ENCODE measurements at places on chromosomes 13 and 19.

DNA sequence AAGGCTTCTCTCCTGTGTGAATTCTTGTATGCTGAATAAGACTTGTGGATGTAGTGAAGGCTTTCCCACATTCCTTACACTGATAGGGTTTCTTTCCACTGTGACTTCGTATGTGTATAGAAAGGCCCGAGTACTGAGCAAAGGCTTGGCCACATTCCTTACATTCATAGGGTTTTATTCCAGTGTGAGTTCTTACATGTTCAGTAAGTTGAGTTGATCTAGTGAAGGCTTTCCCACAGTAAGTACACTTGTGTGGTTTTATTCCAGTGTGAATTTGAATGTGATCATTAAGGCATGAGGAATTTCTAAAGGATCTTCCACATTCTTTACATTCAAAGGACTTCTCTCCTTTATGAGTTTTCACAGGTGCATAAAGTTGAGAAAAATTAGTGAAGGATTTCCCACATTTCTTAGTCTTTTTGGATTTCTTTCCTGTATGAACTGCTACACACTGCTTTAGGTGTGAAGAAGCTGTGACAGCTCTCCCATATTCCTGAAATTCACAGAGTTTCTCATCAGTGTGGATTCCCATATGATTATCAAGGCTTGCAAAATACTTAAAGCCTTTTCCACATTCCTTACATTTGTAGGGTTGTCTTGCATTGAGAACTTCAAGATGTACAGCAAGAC is 10.4 kb downstream of the ZNF561 start:
- no peak for DNase-seq

GRCh38 chr13:31891472-31891871 is 140.1 kb upstream of the FRY start:
- DNase-seq, result no peak

DNA sequence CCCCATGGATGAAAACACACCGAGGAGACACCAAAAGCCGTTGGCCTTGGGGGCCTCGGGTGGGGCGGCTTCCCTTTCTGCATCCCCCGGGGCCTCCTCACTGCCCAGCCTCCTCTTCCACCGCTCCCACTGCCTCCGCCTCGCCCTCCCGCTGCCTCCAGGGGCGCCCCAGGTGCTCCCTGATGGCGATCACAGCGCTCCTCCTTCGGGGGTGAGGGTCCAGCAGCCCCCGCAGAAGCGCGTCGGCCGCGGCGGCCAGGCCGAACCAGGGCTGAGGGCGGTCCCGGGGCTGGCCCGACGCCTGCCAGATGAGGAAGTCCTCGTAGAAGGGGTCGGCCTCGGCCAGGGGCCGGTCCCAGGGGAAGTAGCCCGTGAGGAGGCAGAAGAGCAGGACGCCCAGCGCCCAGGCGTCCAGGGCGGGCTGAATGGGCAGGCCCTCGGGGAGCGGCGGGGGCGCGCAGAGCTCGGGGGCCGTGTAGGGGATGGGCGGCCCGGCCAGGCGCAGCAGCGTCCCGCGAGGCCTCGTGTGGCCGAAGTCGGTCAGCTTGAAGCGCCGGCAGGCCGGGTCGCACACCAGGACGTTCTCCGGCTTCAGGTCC is 7.2 kb downstream of the SBK2 start:
- DNase-seq, result no peak

GRCh38 chr19:47221080-47221841 is 9.7 kb downstream of the BBC3 start:
- DNase-seq, result no peak

DNA sequence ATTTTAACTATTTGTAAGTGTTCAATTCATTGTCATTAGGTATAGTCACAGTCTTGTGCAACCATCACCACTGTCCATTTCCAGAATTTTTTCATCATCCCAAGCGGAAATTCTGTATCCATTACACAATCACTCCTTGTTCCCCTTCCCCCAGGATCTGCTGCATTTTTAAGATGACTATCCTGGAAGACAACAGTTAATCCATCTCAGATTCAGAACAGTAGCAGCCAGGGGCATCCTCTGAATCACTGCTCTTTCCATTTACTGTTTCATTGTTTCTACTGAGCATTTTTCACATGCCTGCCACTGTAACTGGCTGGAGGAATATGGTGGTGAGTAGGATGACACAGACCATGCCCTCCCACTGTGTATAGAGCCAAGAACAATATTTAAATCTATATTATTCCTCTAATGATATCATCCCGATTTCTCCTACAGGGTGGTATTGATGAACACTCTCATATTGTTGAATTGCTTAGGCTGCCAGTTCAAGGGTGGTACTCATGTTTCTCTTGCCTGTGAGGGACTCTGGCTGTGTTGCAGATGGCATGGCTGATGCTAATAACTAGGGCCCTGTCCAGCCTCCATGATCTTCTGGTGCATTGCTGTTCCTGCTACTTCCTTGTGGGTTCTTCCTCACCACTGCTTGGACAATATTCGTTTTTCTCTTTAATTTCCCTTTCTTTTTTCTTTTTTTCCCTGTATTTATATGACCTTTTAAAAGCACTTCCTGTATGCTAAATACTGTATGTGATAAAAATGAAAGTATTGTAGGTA is 59.0 kb downstream of the WDFY2 start:
- peak; percentile 98 for DNase-seq

DNA sequence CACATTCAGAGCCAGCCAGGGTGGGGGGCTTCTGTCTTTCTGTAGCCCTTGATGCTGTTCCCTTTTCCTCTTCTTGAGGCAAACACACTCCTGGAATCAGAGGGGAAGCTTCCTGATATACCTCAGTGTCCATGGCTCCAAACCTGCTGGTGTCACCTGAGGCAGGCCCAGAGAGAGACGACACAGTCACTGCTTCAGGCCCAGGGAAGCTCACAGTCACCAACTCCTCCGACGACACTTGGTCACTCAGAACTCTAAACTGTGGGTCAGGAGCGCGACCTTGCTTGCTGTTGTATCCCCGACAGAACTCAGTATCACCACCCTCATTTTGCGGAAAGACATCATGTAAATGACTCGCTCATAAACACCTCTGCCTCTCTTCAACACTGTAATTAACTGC is 1.1 kb downstream of the ATP13A1 start:
- no peak for DNase-seq

GRCh38 chr19:18310118-18310909 is 12.6 kb downstream of the LSM4 start:
- DNase-seq, result no peak

GRCh38 chr19:18961767-18962620 is 21.0 kb upstream of the HOMER3 start:
- no peak for DNase-seq

DNA sequence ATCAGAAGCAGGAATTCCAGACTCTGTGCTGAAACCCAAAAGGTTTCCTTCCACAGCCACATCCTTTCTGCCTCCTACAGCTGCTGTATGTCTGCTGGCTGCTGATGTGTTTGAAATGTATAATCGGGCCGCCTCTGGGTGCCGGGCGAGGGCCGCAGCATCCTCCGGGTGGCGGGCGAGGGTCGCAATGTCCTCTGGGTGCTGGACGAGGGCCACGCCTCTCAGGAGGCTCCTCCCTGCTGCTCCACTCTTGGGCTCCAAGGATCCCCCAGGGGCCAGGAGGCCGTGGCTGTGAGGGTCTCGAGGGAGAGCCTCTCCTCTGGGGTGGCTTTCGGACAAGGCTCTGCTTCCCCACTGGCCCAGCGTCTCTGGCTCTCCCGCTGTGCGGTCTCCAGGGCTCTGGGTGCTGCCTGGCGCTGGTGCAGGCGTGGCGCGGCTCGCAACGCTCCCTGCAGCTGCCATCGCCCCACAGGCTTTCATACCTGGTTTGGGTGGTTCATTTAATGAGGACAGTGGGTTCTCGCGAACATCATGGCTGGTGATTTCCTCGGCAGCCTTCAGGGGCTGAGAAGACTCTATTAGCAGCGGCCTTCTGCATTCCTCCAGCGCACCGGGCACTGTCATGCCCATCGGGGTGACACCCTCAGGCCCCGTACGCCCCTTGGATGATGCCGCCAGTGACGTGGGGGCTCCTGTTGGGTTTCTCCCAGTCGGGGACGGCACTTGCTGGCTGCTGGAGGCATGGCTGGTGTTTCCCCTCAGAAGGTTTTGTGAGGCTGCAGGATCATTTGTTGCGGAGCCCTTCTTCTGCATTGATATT is 41.8 kb upstream of the GRTP1 start:
- no peak for DNase-seq

GRCh38 chr13:104296286-104296685 is 1230.1 kb upstream of the SLC10A2 start:
- DNase-seq, result no peak

- DNase-seq, result no peak
These were observed 14.6 kb upstream of the SIN3B start for GRCh38 chr19:16814526-16815100.

DNA sequence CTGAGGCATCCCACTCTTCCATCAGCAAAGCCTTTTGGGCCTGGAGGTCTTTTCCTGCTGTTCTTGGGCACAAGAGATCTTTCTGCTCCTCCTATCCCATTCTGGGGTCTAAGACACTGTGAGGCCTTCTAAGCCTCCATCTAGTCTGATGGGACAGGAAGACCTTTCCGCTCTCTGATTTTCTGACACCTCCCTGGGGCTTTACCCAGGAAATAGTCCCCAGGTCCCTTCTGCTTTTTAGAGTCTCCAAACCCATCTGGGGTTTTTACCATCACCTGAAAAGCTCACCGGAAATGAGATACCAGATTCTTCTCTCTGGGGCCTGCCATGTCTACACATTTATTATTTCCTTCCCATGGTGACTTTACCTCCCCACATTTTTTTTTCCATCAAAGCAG is 21.1 kb downstream of the CLEC17A start:
- DNase-seq, result no peak

- no peak for DNase-seq
These were observed 11.9 kb upstream of the ZNF675 start for GRCh38 chr19:23698711-23699520.

DNA sequence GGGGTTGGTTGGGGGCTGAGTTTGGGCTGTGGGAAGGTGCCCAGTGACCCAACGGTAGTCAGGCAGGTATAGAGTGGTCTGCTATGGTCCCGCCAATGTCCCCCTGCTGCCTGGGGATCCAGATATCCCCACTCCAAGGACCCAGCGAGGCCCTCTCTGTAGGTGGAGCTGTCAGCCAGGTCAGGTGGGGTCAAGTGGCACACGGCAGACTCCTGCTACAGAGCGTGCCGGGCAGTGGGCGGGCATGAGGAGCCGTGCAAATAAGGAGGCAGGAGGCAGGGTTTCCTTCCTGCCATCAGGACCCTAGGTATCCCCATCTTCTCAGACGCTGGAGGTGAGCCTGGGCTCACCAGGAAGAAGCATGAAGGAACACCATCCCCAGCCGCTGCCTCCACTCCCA is 14.9 kb downstream of the EVI5L start:
- DNase-seq, result no peak

DNA sequence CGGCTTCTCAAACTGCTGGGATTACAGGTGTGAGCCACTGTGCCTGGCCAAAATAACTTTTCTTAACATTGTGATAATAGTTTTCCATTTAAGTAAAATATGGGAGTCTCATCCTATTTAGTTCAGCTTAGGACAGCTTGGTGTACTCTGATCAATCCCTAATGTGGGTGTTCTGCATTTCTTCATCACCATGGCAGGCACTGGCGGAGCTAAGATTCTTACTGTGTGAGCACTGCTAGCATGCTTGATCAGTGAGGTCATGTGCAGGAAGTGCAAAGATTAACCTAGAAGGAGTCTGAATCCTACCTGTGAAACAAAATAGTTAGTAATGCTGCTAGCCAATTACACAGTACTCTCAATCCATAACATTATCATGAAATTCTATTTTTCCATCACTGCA is 1684.2 kb upstream of the SLC10A2 start:
- no peak for DNase-seq

- DNase-seq, result peak; percentile 54
These were observed 4.5 kb downstream of the LACC1 start for GRCh38 chr13:43884222-43884621.

DNA sequence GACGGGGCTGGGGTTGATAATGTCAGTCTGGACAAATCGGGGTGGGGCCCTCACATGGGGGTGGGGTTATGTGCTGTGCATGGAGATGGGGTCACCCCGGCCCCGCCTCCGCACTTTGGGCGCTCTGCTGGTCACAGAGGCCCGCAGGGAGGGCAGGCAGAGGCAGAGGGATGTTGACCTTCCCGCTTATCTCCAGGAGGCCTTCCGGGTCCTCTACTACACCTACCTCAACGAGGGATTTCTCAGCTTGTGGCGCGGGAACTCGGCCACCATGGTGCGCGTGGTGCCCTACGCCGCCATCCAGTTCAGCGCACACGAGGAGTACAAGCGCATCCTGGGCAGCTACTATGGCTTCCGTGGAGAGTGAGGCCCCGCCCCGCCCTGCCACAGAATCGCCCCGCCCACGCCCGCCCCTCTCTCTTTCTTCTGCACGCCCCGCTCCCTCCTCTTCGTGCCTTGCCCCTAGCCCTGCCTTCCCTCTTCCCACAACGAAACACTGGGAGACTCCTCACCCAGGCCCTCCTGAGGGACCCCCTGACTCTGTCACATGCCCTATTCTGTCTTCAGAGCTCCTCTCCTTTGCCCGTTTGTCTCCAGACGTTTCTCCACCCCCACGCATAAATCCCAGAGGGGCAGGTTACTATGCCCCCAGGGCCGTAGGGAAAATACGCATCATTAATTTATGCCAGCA is 32.8 kb downstream of the TMEM161A start:
- peak; percentile 69 for DNase-seq

DNA sequence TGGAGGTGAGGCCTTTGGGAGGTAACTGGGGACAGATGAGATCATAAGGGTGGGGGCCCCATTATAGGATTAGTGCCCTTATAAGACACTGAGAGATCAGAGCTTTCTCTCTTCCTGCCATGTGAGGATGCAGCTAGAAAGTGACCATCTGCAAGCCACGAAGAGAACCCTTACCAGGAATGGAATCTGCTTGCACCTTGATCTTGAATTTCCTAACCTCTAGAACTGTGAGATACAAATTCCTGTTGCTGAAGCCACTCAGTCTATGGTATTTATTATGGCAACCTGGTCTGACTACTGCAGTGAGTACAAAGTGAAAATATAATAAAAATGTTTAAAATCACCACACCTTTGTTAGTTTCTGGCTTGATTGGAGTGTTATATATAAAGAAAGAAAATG is 388.0 kb downstream of the LMO7 start:
- DNase-seq, result no peak

DNA sequence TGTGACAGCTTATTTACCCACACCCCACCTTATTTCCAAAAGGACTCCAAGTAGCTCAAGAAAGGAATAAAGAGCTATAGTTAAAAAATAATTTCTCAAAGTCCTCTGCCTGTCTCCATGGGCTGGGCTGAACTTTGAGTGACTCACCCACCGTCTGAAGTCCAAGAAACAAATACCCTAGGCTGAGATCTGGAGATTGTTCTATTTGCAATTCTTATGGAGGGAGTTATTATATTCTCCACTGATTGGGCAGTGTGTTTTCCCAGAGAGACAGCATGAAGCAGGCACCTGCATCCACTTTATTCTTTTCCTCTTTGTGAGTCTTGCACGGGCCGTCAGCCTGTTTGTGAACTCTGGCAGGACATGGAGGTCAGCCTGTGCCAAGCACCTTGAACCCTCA is 63.2 kb downstream of the SHISA2 start:
- DNase-seq, result peak; percentile 9

- DNase-seq, result no peak
These were observed 969 bp upstream of the CEACAM5 start for GRCh38 chr19:41707502-41707812.

- no peak for DNase-seq
These were observed 113.4 kb upstream of the UQCRFS1 start for GRCh38 chr19:29326351-29326750.
